Glutamatergic neuron (in vitro differentiated cells): ENCODE measurements at places on chromosomes 5 and 9. TPM values are rescaled to one million over a fixed set of nuclear protein-coding genes. Genes with fewer than 3 reads are reported as not detected.

Gene RNF183
- not detected for total RNA-seq

DNA sequence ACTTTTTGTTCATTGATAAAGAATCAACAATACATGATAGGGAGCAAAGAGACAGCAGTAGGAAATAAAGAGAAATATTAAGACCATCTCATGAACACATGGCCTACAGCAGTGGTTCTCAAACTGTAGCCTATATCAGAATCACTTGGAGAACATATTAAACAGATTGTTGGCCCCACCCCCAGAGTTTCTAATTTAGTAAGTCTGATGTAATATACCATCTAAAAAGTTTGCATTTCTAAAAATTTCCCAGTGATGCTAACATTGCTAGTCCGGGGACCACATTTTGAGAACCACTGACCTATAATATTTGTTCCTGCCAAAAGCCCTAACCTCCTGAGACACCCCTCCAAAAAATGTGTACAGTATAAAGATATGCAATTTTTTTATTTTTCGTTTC lies 306.2 kb upstream of the NREP start:
- DNase-seq: no peak

Gene PCDH12
- 1.7 TPM for total RNA-seq

GRCh38 chr5:126402621-126403555 lies 20.3 kb upstream of the GRAMD2B start:
- no peak for DNase-seq

Gene TEK
- 1.0 TPM for total RNA-seq

Gene SPINK13
- total RNA-seq: not detected
